Spleen (tissue), 13 donors: ENCODE measurements at places on chromosomes 11 and 22. TPM values are rescaled to one million over a fixed set of nuclear protein-coding genes. Genes with fewer than 3 reads are reported as not detected.

MS4A15 gene
- total RNA-seq, result not detected

TRIM6 gene
- 1.5 TPM for total RNA-seq

DNA sequence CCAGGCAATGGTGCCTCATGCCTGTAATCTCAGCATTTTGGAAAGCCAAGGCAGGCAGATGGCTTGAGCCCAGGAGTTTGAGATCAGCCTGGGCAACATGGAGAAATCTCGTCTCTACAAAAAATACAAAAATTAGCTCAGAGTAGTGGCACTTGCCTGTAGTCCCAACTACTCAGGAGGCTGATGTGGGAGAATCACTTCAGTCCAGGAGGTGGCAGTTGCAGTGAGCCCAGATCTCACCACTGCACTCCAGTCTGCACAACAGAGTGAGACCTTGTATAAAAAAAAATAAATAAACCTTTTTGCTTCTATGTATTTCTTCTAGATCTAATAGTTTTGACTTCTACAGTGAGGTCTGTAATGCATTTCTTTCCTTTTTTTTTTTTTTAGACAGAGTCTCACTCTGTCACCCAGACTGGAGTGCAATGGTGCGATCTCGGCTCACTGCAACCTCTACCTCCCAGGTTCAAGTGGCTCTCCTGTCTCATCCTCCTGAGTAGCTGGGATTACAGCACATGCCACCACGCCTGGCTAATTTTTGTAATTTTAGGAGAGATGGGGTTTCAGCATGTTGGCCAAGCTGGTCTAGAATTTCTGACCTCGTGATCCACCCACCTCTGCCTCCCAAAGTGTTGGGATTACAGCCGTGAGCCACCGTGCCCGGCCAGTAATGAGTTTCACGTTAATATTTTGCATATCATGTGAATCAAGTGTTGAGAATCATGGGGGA lies 18.1 kb upstream of the RDX start:
- no peak for DNase-seq

GRCh38 chr11:105878510-105878909 lies 143.5 kb downstream of the MSANTD4 start:
- DNase-seq, result no peak

DNA sequence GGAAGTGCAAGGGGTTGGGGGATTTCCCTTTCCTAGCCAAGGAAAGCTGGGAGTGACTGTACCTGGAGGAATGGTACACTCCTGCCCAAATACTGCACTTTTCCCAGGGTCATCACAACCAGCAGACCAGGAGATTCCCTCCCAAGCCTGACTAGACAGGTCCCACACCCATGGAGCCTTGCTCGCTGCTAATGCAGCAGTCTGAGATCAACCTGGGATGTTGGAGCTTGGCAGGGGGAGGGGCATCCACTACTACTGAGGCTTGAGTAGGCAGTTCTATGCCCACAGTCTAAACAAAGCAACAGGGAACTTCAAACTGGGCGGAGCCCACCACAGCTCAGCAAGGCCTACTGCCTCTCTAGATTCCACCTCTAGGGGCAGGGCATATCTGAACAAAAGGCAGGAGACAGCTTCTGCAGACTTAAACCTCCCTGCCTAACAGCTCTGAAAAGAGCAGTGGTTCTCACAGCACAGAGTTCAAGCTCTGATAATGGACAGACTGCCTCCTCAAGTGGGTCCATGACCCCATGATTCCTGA lies 58.5 kb downstream of the SLC22A9 start:
- DNase-seq, result no peak

DNA sequence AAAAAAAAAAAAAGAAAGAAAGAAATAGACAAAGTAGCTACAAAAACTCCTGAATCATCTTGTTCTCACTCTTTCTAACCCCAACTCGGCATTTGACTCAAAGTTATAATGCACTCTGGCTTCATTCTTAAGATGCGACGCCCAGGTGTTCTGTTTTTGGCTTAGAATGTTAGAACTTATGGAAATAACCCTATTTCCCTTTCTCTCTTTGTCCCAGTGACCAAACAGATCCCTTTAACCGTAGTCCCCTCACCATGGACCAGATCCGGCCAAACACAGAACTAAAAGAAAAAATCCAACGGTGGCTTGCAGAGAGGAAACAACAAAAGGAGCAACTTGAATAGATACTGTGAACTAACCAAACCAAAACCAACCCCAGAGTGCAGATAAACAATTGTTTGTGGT lies 5.3 kb upstream of the ATP5MG start:
- no peak for DNase-seq
